Activated gamma-delta T cell (primary cell): ENCODE measurements at places on chromosomes 3 and 15.

- DNase-seq, result no peak
Measured at GRCh38 chr3:150376001-150376848, 31.9 kb upstream of the TSC22D2 start.

DNA sequence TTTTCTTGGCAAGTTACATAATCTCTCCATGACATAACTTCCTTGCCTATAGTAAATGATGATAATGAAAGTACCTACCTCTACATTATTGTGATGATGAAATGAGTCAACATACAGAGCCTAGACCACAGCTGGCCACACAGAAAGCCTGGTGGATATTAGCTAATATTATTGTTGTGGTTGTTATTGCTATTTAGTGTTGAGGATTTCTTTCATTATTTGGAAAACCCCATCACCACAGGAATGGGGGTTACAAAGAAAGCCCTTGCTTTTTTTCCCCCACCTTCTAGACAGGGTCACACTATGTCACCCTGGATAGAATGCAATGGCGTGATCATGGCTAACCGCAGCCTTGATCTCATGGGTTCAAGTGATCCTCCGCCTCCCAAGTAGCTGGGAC lies 125.0 kb downstream of the PDZRN3 start:
- DNase-seq, result no peak

GRCh38 chr15:29087521-29088285 lies 181.9 kb downstream of the NSMCE3 start:
- no peak for DNase-seq

DNA sequence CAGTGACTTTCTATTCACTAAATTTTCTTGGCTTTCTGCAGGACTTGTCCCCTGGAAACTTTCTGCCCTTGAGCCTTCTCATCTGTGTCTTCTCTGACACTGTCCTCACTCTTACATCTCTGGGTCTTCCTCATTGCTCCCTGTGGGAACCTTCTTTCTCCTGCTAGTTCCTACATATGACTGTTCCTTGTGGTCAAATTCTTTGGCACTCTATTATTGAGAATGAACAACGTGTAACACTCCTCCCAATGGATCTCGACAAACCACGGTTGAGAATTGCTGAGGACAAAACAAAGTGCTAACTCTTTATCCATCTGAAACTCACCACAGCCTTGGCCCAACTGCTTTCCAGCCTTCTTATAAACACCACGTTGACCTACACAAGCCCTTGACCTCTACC lies 3.5 kb upstream of the FAM81A start:
- no peak for DNase-seq

DNA sequence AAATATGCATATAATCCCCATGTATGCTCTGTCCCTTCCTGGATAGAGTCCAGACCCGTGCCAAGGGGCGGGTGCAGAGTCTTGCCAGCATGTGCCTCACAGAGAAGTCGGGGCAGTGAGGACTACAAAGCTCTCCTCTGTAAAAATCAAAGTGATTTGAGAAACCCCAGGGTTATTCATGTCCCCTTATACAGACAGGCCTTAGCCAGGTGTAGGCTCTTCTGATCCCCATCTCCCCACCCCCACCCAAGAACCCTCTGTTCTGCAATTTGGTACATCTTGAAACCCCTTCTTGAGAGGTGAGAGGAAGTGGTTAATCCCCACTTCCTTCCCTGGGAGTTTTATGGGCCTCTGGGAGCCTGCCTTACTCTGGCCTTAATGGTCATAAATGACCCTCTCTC lies 24.7 kb downstream of the TRIM71 start:
- no peak for DNase-seq

DNA sequence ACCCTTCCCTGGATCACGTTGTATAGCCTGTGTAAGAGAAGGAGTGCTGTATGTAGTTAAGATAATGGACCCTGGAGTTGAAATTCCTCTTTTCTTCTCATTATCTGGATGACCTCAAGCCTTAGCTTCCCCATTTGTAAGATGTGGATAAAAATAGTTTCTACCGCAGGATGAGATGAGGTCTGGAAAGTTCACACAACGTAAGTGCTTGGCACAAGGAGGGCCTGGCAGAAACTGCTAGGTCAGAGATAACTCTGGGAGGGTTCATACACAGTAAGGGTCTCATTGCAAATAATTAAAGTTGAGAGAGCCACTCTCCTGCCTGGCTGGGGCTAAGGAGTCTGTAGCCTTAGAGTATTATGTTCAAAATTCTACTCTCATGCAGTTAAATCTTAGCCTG lies 214.4 kb downstream of the LRTM1 start:
- DNase-seq, result no peak

GRCh38 chr3:129046037-129046731 lies 14.4 kb upstream of the GP9 start:
- no peak for DNase-seq

DNA sequence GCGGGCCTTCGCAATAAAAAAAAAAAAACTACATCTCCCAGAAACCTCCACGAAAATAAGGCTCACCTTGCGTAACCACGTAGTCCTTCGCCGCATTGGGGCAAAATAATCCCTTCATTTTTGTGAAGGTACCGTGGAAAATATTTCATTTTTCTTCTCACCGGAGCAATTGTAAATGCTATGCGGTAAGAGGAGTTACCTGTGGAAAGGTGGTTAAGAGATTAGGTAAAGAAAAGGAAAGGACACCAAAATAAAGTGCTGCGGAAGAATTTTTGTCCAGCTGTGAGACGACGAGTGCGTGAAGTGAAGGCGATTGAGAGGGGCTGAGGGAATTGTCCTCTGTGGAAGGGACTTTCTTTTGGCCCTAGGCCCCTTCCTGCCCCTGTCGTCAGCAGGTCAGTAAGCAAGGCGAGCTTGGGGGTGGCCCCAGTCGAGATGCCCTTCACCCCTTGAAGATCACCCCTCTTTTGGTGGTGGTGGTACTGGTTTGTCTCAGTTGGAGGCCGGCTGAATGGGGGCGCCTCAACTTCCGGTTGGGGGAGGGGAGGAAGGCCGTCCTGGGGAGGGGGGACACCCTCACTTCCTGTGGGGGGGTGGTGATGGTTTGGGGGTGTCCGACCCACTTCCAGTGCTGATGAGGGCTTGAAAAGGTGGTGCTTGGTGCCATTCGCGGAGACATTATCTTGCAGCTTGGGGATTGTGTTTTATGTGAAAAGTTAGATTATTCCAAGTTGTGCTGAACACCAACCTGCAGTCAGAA lies at the start of gene HMG20A:
Gene HMG20A, plus strand, starts transcription at position 279 of the 760 bp plus-strand sequence. CDS start 37,520 bp downstream, outside the sequence.
- peak; percentile 15 for DNase-seq

- no peak for DNase-seq
Measured at GRCh38 chr3:112651516-112651915, 10.6 kb upstream of the CCDC80 start.

DNA sequence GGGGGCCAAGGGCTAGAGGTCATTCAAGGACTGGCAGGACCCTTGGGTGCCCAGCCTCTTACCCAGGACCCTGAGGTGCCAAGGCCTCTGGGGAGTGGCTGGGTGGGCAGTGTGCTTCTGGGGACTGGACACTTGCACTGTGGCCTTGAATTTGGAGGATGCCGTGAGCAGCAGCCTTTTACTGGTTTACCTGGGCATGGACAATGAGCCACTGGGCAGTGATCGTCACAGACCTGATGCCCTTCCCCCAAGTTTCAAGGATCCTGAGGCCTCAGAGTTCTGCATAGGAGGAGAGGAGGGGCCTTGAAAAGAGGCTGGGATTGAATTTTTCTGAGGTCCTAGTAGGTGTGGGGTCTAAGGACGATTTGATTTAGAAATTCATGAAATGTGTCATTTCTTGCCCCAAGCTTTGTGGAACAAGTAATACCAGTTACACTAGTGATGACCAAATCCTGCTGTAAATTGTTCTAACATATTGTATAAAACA lies 146.1 kb upstream of the TPM1 start:
- no peak for DNase-seq

- no peak for DNase-seq
Measured at GRCh38 chr3:4425707-4426106, 41.4 kb downstream of the SUMF1 start.

DNA sequence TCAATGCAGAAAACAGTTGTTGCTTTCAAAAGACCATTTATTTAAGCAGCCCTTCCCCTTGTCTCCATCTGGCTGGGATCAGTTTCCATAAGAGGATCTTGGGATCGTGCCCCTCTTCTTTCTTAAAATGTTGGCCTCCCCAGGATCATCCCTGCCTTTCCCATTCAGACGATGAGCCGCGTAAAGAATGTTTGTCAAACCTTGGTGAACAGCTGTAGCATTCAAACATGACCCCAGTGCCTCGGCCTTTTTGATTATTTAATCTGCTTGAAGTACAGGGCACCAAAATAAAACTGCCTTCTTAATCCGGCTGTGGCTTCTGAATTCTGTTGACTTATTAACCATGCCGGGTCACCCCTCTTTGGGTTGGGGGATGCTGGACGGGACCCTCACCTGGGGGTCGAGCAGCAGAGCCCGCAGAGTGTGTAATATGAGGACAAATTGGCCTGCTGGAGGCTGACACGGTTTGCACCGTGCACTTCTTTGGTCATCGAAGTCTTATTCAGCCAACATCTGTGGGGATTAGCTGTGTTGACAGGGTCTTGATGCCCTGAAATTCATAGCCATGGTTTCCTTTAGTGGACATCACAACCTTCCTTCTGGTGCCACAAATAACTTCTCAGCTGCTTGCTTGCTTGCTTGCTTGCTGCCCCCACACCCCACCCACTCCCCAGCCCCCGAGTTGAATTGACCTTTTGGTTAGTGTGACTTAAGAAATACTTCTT lies at the start of gene LRTM1:
Gene LRTM1, minus strand, starts transcription at position 14 of the 725 bp plus-strand sequence. CDS start 148 bp downstream, outside the sequence.
- DNase-seq, result no peak

DNA sequence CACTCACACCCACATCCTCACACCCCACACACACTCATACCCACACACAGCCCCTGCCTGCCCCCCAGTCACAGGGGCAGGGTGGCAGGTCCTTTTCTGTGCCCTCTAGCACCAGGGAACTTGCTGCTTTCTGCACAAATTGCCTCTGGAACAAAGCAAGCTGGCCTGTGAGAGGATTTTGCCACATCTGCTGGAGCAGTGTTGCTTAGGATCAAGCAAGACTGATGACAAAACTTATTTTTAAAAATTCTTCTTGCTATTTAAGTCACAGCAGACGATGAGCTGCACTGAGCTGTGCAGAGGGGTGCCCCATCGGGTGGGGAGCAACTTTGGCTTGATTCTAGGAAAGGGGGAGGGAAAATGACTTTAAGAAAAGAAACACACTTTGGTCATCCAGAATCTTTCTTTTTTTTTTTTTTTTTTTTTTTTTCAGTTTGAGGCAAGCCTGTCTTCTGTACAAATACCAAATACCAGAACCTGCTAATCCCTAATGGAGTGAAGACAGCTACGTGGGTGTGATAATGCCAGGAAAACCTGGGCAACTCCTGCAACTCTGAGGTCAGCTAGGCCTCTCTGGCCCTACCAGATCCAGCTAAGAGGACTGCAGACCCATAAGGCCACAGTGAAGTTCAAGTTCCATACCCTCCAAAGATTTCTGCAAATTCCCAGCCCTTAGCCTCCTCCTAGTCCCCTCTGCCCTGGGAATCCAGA lies 195.3 kb downstream of the ABHD5 start:
- no peak for DNase-seq

DNA sequence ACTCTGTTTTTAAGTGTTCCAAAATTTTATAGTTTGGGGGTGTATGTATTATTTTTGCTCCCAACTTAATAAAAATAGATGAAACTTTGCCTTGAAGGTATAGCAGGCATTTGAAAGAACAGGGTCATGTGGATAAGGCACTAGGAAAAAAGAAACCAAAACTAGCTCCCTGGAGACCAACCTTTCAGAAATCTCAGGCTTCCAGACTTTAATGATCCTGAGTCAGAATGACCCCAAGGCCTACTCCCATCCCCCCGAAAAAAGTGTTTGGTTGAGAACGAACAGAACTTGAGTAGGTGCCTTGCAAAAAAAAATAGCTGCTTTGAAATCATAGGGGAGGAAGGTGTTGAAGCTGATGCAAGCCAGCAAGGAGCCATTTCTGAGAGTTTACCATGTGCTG lies 309.5 kb downstream of the THSD4 start:
- DNase-seq, result no peak

DNA sequence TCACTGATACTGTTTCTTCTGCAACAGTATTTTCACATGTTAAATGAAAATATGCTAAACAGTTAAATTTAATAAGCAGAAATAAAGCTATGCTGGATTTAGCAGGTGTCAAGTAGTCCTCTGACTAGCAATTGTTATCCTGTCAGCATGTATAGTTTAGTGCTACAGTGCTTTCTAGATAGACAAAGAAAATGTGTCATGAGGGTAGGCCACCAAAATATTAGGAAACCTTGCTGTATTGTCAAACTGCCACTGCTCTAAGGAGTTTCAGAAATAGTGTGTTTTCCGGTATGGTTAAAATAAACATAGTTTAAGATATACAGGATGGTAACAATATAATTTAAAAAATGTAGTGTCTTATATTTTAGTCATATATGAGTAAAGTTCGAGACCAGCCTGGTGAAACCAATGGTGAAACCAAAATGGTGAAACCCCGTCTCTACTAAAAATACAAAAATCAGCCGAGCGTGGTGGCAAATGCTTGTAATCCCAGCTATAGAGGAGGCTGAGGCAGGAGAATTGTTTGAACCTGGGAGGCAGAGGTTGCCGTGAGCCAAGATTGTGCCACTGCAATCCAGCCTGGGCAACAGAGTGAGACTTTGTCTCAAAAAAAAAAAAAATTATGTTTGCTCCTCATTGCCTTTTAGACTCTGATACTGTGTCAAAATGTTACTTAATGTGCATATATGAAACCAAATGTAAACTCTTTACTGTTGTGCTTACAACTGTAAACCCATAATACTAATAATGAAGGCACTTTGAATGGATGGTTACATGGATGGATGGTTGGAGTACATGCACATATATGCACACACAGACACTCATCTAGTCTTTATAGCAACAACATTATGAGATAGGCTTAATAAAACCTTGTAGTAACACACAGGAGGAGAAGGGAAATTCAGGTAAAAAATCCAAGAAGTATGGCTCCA lies 204.8 kb downstream of the RSRC1 start:
- no peak for DNase-seq

DNA sequence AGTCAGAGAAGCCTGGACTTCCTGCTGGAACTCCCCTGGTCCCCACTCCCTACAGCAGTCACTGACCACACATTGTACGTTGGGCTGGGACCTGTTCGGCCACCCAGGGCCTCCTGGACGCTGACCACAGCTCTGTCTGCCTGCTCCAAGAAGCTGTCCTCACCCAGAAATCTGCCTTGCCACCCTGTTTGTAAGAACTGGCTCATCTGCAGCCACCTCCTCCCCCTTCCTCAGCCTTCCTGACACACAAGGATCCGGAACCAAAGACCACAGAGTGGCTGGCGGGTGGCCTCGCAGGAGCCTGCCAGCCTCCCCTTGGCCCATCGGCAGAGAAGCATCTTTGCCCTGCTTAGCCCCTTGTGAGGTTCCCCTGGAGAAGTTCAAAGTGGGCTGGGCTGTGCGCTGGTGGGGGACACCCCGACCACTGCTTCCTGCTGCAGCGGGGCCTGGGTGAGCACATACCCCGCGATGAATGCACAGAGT lies 91.9 kb downstream of the PCSK6 start:
- no peak for DNase-seq

DNA sequence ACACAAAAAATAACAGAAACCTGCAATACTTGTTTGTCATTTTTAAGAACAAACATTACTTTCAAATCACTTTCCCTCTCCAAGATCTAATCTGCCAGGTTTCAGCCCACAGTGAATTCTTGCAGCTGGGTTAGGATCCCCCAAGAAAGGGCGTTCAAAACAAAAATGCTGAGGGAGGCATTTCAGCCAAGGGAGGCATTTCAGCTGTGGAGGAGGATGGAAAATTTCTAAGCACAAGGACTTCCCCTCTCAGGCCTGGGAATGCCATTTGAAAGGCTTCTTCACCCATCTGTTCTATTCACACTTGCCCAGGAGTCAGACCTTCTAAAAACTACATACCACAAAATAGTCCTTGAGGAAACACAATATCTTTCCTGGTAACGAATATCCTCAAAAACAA lies 69.1 kb downstream of the P3H2 start:
- no peak for DNase-seq
